ENCODE measurements at places on chromosomes 3 and 15. TPM values are rescaled to one million over a fixed set of nuclear protein-coding genes. Genes with fewer than 3 reads are reported as not detected.

The CPN2 gene
- total RNA-seq = not detected

The MME gene
- 55.5 TPM for total RNA-seq

The MNS1 gene
- 0.86 TPM for total RNA-seq

The SLC28A2 gene
- not detected for total RNA-seq

The AVEN gene
- 33.7 TPM for total RNA-seq

The ANKRD34C gene
- 0.05 TPM for total RNA-seq

The MASP1 gene
- 0.62 TPM for total RNA-seq

The MFGE8 gene
- total RNA-seq = 276 TPM

The LRRC49 gene
- total RNA-seq = 4.7 TPM

The LRRIQ4 gene
- total RNA-seq = not detected

The COLQ gene
- total RNA-seq = 1.2 TPM

The SPINK8 gene
- total RNA-seq = not detected

The METTL6 gene
- 19.7 TPM for total RNA-seq

The CLDN18 gene
- total RNA-seq = not detected

The ACOX2 gene
- total RNA-seq = 2.2 TPM

DNA sequence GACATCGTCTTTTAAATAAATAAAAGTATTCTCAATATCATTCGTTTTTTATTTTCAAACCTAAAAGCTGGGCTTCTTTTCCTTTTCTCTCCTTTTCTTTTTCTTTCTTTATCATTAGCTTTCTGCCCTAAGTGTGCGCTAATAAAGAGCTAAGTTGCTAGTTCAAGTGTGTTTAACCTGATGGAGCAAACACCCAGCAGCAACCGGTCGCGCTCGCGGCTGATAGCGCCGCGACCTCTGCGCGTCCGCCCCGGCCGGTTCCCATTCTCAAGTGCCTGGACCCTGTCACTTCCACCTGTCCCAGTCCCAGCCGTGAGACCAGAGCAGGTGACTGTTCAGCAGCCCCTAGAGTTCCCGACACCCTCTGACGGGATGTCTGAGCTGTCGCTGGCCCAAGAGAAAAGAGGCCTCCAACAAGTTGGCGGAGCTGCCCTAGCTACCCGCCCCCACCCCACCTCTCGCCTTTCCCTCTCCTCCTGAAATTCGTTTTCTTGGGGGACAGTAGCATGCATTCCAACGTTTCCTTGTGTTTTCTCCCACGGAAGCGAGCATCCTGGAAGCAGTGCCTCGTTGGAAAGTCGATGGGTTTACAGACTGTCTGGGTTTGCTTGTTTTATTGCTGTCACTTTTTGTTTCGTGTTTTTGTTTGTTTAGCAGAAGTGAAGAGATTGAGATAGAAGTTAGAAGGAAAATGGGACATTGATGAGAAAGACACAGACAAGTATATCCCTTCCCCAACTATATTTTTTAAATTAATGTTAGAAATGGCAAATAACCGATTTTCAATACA, 3.1 kb upstream of the MECOM start:
- DNase-seq = no peak

DNA sequence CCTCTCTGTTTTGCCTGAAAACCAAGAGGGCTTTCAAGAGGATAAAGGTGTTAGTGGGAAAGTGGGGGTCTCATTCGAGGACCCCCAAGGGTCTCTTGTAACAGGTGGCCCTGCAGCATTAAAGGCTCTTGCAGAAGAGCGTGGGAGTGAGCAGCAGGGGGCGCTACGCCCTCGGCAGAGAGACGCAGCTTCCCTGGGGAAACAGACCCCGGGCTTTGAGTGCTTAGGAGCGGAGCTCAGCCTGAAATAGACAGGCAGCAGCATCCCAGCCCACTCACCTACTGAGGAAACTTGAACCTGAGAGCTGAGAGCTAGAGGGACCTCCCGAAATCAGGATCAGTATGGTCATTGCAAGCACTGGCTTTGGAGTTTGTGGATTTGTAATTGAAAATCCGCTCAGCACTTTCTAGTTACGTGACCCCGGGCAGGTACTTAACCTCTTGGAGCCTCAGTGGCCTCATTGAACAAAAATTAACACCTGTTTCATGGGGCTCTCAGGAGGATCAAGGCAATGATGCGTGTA, 25.7 kb downstream of the RPLP1 start:
- no peak for DNase-seq

DNA sequence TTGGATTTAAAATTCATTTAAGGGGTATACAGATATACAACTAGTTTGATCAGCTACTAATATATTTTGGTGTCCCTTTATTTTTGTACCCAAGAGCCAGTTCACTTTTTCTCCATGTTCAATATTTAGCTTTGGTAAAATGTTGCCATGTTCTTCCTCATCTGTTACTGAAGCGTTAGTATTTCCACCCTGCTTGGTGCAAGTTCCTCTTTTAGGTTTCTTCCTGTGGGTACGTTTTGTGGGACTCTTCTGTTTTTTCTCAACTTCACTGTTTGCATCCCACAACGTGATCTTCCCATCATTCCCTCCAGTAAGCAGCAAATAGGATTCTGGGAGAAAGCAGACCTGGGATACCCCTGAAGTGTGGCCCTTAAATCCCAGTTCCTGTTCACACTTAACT, 14.1 kb downstream of the WDR53 start:
- DNase-seq = no peak

DNA sequence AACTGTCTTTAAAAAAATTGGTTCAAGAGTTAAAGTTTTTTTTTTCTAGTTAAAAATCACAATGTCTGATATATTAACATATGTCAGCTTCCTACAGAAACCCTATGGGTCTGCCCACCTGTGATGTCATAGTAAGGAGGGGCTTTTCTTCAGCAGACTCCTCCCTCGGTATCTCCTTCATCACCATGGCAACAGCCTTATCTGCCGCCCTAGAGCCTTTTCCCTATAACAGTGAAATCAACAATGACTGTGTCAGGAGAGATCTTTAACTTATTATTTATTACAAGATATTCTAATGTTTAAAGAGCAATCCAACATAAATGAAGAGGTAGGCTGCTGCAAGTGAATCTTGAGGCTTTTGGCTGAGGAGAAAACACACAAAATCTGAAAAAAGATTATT, 138.7 kb downstream of the PEX5L start:
- peak; percentile 42 for DNase-seq

DNA sequence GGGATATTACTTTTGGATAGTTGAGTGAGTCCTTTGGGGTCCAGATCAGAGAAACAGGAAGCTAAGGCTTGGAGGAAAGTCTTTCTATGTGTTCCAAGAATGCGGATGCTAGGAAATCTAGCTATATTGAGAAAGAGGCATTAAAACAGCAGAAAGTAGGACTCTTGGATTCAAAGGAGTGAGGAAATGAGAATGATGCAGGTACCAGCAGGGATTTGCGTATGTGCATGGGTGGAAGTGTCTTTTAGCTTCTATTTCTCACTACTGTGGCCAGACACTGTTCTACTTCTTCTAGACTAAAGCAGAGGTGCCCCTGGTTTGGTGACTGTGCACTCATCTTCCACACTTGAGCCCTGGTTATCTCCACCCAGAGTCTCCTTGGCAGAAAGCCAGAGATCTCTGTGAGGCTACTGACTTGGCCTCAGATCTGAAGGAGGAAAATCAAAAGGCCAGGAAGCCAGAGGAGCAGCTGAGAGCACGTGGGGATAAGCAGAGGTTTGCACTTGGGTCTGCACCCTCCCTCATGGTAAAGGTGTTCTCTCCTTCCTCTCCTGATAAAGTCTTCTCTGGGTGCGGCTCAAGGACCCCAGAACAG, 44.3 kb downstream of the ATP2B2 start:
- no peak for DNase-seq

- DNase-seq = peak; percentile 35
Observed at GRCh38 chr3:35633332-35634124, 5.8 kb upstream of the ARPP21 start.

DNA sequence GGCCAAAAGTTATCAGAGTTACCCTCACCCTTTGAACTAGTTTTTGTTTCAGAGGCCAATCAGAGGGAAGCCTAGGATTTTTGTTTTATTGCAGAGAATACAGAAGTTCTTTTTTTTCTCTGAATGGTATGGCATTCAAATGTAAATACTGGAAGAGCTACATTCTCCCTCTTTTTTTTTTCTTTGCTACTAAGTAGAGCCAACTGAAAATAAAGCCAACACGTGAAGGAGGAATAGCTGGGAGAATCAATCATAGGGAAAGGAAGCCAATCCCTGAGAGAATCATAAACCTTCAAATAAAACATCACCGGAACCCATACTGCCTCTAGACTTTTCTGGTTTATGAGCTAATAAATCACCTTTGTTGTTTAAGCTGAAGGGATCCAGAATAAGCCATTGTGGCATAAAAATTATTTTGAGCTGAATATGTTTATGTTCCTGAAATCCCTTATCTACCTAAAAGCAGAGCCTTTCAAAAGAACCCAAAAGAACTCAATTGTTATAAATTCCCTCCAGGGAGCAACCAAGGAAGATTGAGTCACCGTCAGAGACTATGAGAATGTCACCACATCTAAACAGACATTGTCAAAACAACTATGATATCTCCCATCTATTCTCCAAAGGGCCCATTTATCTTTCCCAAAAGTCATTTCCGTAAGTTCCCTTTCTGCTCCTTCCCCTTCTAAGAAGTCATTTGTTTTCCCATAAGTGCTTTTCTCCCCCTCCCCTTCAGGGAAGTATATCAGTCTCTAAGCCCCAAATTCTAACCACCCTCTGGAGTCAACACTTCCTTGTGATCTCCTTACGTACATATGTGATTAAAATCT, 3.8 kb upstream of the ZNF280D start:
- DNase-seq = no peak

- no peak for DNase-seq
Observed at GRCh38 chr3:26271848-26272247, 350.7 kb upstream of the LRRC3B start.

DNA sequence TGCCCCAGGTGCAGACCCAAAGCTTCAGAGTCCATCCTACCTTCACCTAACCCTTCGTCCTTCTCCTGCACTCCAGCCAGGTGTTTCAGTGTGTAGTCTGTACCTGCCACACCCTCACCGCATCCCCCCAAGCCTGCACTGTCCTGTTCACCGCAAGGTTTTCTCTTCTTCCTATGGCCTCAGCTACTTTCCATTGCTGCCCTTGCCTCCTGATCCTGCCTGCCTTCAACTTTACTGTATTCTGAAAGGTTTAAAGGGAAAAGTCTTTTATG, 9.3 kb downstream of the GPR160 start:
- DNase-seq = no peak

DNA sequence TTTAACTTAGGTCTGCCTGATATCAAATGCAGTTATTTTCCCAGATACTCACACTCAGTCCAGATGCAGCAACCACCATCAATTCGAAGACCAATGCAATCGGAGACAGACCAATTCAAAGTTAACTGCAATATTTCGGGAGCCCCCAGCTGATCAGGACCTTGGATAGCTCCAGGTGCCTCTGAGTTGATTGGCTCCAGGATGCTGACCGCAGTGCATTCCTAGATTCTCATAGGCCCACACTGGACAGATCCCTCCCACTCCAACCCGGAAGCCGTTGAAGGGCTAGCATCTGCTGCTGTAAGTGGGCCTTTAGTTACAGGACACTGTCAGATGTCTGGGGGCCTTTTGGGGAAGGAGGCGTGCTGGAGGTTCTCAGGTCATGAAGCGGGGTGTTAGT, 89.5 kb upstream of the ATP2B2 start:
- peak; percentile 55 for DNase-seq

DNA sequence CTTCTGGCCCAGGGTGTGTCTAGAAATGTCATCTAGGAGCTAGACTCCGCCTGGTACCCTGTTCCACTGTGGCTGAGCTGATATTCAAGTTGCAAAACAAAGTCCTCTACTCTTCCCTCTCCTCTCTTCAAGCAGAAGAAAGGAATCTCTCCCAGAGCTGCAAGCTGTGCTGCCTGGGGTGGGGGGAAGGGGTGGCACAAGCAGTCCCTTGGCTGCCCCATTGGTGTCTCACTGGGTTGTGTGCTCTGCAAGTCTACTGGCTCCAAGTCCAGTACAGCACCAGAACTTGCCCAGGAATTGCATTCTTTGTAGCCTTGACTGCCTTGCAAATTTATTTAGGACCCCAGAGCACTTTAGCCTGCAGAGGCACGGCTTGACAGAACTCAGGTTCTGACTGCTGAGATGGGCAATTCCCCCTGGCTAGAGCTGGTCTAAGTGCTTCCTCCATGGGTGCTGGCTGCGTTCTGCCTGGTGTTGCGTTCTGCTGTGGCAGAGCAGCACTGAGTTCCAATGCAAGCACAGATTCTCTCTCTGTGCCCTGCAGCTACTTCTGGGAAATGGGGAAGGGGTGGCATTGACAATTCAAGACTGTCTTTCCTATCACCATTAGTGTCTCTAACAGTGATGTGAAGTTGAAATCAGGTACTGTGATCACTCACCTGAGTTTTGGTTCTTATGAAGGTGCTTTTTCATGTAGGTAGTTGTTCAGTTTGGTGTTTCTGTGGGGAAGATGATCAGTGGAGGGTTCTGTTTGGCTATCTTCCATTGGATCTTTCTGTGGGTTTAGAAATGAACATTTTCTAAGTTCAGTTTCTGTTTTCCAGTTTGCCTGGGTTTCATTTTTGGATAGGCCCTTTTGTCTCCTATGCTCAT, 39.5 kb downstream of the OXSR1 start:
- DNase-seq = no peak

- DNase-seq = peak; percentile 95
Observed at GRCh38 chr3:106457281-106458180, 588.7 kb upstream of the CBLB start.

- DNase-seq = no peak
Observed at GRCh38 chr3:132964266-132964665, 73.9 kb upstream of the TMEM108 start.

DNA sequence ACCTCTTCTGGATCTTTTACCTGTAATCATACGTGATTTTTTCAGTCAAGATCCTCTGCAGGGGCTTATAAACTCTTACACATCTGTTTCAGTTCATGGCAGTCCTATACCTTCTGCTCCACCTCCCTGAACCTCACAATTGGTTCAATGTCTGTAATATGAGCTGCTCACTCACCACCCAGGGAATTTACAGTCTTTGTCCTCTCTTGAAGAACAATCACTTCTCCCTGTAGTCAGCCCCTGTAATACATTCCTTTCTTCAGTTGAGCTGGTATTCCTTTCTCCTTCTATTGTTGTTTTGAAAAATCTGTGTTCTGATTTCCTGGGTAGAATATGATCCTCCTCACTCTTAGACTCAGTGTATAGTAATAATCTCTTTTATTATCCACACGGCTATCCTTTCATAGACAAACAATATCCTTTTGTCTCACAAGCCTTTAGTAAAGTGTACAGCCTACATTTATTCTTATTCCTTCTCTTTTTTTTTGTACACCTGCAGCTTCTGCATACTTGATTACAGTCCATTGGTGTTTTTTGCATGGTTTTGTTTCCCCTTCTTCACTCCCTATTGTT, 101.8 kb downstream of the NECTIN3 start:
- peak; percentile 34 for DNase-seq

DNA sequence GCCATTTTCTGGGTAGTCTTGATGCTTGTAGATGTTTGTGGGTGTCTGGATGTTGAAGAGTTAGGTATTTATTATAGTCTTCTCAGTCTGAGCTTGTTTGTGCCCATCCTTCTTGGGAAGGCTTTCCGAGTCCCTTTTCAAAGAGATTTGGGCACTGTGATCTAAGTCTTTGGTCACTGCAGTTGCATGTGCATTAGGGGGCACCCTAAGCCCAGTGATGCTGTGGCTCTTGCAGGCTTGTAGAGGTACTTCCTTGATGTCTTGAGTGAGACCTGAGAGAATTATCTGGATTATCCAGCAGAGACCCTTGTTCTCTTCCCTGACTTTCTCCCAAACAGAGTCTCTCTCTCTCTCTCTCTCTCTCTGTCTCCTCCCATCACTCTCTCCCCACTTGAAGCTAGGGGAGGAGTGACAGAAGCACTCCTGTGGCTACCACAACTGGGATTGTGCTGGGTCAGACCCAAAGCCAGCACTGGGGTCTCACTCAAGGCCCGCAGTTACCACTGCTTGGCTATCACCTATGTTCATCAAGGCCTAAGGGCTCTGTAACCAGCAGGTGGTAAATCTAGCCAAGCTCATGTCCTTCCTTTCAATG, 68.5 kb downstream of the TMCO5A start:
- DNase-seq = peak; percentile 60

GRCh38 chr3:124249038-124249437, 257.1 kb upstream of the ROPN1 start:
- DNase-seq = no peak

Measured in astrocyte (in vitro differentiated cells and primary cell).